A549 (cell line): ENCODE measurements at places on chromosomes 11 and 22. TPM values are rescaled to one million over a fixed set of nuclear protein-coding genes. Genes with fewer than 3 reads are reported as not detected.

DNA sequence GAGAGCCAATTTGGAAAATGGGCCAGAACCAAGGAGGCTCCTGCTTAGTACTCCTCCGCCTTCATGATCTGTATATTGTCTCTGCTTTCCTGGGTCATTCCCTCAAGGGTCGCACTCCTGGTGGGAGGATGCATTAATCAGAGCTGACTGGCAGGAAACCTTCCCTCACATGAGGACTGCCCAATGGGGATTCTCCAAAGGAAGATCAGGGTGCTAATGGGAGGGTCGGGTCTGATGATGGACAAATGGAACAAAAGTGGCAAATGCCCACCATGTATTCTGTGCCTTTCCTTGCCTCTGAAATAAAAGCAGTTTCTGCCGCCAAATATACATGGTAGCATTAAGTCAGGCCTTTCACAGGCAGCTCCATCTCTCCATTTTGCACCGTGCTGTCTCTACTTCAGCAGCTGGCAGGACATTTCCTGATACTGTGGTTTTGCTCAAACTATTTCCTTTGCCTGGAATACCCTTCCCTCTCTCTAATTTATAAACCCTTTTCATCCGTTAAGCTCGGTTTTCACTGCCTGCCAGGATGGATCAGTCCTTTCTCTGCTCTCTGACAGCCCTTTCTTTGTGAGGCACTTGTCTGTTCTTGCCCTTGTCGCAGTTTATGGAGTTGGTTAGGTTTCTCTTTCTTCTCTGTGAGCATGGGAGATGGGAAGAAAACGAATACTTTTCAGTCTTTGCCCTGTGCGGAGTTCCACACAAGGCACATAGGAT, 13.5 kb downstream of the SREBF2 start:
- DNase-seq = no peak

DNA sequence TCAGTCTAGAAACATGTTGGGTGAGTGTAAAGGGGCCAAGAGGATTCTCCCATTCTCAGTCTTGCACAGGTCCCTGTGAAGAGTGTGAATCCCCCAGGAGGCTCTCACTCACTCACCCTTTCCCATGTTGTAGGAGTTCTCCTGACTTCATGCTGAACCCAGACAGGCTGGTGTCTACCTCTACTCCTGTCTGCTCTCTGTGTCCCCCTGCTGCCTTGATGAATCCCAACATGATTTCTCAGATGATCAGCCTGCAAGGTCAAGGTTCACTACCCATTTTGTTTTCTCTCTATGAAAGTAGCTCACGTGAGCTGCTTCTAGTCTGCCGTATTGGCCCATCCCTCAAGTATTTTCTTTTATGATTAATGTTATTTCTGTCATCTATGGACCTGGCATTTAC, 500.6 kb downstream of the ETS1 start:
- no peak for DNase-seq

DNA sequence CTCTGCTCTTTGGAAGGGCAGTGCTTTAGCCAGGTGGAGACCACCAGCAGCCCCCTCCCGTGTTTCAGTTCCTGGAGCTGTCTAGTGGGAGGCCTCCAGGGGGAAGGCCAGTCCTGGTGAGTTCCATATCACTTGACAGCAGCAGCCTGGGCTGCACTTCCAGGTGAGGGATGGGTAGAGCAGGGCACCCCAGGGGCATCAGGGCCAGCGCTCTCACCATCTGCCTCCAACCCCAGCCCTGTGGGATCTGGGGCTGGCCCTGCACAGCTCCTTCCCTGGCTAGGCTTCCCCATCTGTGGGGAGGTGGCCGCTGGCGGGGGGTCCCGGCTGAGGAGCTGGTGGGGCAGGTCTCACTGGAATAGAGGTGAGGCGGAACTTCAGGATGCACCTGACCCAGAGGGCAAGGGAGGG, 60.5 kb downstream of the MORC2 start:
- DNase-seq = no peak

DNA sequence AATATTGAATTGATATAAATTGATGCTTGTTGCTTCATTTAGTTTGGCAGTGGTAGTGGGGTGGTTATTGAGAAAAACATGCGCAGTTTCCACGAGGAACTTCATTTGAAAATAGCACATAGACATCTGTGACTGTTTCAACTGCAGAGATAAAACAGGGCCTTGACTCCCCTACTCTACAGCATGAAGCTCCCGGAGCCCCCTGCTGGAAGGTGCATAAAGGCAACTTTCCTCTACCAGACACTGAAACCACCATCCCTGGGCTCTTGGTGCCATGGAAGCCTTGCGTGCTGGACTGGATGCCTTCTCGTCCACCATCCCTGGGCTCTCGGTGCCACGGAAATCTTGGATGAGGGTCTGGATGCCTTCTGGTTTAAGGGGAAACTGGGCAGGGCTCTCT, 195.9 kb downstream of the CSNK2A3 start:
- DNase-seq = peak; percentile 37

DNA sequence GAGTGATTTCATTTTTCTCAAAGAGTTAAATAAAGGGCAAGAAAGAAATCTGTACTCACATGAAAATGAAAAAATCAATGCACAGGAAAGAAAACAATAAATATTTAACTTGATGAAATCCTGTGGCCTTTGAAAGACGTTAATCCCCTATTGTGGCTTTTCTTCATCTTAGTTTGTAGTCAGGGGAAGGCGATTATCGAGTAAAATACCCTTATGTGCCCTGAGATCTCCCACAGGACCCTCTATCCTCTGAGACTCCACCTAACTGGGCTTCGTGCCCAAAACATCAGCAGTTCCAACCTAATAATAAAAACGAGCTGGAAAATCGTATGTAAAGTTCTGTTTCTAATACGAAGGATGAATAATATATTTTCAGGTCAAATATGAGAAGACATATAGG, 208.2 kb upstream of the ZC3H12C start:
- no peak for DNase-seq

- DNase-seq = no peak
Measured at GRCh38 chr22:50308986-50309600, 1.6 kb upstream of the PLXNB2 start.

DNA sequence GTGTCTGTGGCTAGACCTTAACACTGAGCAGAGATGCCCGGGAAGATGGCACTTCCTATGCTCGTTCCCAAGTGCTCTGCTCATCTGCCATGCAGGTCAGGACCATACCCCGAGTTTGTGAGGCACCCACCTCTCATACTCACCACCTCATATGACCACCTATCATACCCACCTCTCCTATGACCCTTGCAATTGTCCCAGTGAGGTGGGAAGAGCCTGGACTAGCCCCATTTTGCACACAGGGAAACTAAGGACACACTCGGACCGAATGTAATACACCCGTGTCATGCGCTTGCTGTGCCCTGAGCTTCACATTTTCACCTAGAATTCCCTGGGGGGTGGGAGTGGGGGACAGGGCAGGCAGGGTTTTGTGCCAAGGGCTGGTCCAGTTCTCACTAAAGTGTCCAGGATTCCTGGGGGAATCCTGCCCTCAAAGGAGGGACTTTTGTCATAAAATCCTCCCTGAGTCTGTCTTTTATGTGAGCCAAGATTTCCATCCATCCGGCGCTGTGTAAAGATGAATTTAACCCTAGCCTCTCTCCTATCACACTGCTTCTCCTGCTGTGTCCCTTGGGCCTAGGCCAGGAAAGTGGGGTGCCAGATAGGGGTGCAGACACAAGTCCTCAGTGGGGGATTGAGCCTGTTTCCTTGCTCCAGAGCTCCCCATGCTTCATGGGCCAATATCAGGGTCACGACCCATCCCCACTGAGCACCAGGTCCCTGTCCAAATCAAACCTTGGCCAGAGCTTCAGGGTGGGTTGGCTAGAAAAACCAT, 20.0 kb downstream of the TPBGL start:
- DNase-seq = no peak

PUS3 gene
- 5.0 to 8.8 TPM (median 8.2 TPM) in 3 replicates for polyA plus RNA-seq

SLC6A5 gene
- not detected in 3 replicates for polyA plus RNA-seq

- DNase-seq = no peak
Measured at GRCh38 chr22:24473284-24473683, 21.8 kb upstream of the UPB1 start.

NXPE4 gene
- polyA plus RNA-seq = not detected in 3 replicates

VWA5A gene
- polyA plus RNA-seq = 0.12 to 0.24 TPM (median 0.18 TPM) in 3 replicates

KCNE3 gene
- polyA plus RNA-seq = 0.20 to 0.34 TPM (median 0.23 TPM) in 3 replicates

- DNase-seq = no peak
Measured at GRCh38 chr11:122178795-122179194, 62.8 kb upstream of the BLID start.

GRCh38 chr22:19847345-19847632, 7.4 kb downstream of the GNB1L start:
- DNase-seq = no peak

GRCh38 chr11:21564095-21564494, 628.8 kb upstream of the ANO5 start:
- DNase-seq = no peak

POTEH gene
- not detected in 3 replicates for polyA plus RNA-seq

GRCh38 chr11:72864702-72865655, 50.8 kb downstream of the ATG16L2 start:
- DNase-seq = no peak

FHIP1B gene
- polyA plus RNA-seq = 12.6 to 14.3 TPM (median 13.9 TPM) in 3 replicates

DNA sequence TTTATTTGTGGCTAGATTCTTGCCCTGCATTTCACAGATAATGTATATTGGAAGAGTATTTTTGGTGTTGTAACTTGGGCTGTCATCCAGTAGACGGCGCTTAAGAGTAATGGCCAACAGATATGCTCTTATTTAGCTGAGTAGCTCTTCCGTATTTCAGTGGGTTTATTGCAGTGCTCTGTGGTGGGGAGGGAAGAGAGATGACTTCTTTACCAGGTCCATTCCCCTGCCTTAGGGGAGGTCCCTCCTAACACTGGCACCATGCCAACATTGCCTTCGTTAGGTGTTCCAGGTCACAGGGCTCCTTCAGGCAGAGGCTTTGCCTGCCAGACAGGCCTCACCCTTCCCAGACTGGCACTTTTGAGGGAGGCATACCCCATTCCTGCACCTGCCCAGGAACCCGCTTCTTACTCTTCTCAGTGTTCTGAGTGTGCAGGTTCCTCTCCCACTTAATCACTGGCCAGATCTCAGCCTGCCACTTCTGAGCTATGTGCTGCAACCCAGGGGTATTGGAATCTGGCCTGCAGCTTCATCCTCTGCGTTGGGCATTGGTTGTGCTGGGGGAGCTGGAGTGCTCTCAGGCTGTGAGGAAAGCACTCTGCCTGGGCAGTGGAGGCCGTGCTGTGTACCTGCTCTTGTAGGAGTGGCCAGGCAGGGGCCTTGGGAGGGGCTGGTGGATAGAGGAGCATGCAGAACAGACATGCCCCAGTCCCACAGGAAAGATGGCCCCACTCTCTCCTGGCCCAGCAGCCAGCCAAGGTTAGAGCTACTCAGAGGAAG, 29.4 kb upstream of the SLN start:
- no peak for DNase-seq

DNA sequence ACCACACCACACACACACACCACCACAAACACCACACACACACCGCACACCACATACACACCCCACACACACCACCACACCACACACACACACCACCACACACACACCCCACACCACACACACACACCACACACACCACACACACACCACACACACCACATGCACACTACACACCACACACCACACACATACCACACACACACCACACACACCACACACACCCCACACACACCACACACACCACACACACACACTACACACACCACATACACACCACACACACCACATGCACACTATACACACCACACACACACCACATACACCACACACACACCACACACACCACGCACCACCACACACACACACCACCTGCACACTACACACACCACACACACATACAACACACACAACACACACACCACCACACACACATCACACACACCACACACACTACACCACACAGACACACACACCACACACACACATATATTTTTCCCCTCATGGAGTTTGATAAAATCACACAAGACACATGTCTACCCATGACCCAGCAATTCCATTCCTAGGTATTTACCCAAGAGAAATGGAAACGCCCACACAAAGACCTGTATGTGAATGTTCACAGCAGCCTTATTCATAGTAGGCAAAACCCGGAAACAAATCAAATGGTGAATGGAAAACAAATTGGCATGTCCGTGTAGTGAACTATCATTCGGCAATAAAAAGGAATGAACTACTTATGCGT, 14.3 kb downstream of the CD5 start:
- DNase-seq = no peak

OR8D1 gene
- not detected in 3 replicates for polyA plus RNA-seq

- no peak for DNase-seq
Measured at GRCh38 chr22:46686221-46687047, 51.6 kb downstream of the CERK start.

PNPLA3 gene
- 1.00 to 1.8 TPM (median 1.3 TPM) in 3 replicates for polyA plus RNA-seq
